ENCODE measurements at places on chromosomes 16 and 17.

DNA sequence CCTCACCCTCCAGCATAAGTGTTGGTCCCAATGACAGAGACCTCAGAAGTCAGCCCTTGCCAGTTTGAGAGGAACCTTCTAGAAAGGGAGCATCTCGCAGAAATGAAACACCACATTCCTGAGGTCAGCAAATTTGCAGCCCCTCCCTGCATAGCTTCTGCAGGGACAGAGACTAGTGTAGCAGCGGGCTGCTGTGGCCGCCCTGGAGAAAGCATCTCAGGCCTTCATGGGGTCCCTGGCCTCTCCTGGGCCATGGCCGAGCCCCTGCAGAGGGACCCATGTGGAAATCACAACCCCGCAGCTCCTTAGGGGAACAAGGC is 11.4 kb downstream of the HS3ST6 start:
- no peak for DNase-seq

DNA sequence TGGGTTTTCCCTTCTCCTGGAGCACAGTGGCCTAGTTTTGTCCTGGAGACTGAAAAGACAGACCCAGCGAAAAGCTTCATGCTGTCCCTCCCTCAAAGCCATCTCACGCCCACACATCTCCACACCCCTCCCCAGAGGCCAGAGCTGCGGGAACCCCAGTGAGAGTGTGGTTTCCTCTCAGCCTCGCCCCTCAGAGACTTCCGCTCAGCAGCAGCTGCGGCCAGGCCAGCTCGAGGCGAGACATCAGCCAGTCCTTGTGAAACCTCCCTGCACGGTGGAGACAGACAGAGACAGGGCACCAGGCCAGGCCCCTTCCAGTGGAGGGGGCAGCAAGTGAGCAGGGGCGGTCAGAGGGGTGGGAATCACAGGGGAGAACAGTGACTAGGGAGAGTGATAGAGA is 77.0 kb upstream of the TNRC6C start:
- peak; percentile 86 for DNase-seq

- DNase-seq, result no peak
Measured at GRCh38 chr17:29012535-29012934, 6.7 kb upstream of the SEZ6 start.

GRCh38 chr17:14826358-14826757 is 438.8 kb downstream of the PMP22 start:
- DNase-seq, result no peak

- no peak for DNase-seq
Measured at GRCh38 chr17:65662196-65662595, 100.7 kb upstream of the AXIN2 start.

- peak; percentile 54 for DNase-seq
Measured at GRCh38 chr16:84597528-84597896, 20.4 kb downstream of the COTL1 start.

DNA sequence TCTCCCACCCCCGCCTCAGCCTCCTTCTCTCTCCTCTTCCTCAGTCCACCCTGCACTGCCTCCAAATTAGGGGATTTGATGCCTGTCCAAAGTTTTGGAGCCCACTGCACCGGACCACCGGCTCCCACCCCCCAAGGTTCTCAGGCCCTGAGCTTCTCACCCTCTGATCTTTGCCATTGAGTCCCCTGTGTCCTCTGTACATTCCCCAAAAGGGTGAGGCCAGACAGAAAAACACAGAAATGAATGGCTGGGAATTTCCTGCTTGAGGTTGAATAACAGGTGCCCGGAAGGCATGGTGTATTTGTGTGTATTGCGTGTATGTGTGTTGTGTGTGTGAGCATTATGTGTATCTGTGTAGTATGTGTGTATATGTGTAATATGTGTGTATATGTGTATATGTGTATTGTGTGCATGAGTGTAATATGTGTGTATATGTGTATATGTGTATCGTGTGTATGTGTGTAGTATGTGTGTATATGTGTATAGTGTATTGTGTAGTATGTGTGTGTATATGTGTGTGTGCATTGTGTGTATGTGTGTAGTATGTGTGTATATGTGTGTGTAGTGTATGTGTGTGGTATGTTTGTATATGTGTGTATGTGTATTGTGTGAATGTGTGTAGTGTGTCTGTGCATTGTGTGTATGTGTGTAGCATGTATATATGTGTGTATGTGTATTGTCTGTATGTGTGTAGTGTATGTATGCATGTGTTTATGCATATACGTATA is 16.0 kb upstream of the CCL17 start:
- no peak for DNase-seq
